ENCODE measurements at places on chromosomes 4 and X.

- no peak for DNase-seq
Observed at GRCh38 chr4:70754990-70755688, 33.4 kb downstream of the RUFY3 start.

- DNase-seq, result no peak
Observed at GRCh38 chr4:80576796-80577195, 241.3 kb downstream of the CFAP299 start.

DNA sequence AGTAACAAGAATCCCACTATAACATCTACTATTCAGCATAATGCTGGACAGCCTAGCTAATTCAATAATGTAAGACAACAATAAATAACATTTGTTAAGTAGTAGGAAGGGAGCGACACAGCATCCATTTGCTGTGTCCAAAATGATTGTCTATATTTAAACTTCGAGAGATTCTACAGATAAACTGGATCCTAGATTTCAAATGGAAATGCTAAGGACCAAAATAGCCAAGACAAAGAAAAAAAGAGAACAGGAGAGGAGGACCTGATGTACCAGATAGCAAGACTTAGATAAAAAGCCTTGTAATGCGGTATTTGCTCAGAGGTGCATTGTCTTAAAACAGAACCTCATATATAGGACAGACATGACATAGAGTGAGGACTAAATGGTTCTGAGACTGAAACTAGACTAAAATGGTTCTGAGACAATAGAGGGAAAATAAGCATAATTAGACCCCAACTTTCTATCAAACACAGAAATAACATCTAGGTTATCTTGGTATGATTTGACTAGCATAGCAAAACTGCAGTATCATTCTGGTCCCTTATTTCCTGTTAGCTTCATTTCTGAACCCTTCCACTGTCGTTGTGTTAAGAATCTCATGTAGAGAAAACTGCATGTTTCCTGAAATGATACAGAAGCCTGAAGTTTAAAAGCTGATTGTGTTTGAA, 3.8 kb downstream of the HPGDS start:
- DNase-seq, result no peak

- no peak for DNase-seq
Observed at GRCh38 chr4:47668810-47669408, 169.0 kb downstream of the CORIN start.

DNA sequence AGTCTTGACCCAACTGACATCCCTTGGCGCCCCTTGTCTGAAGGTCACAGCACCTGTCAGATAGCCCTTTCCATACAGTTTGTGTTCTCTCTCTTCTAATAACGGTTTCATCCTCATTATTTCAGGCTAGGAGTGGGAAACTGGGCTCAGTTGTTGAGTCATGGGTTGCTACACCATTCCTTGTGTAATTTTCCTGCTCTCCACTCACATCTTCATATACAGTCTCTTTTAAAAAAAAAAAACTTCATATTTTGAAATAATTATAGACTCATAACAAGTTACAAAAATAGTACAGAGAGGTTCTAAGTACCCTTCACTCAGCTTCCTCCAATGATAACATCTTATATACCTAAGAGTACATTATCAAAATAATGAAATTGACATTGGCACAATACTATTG, 60.2 kb upstream of the GRPR start:
- no peak for DNase-seq

DNA sequence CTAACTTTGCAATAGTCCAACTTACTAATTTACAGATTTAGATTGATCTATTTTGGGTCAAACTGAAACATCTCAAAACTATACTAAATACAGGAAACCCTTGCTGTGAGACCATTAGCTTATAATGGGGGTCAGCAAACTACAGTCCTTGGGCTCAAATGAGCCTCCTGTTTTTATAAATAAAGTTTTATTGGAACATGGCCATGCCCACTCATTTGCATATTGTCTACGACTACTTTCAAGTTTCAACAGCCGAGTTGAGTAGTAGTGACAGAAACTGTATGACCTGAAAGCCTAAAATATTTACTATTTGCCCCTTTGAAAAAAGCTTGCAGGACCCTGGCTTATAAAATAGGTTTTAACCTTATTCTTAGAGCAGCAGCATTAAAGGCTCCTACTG, 92.4 kb downstream of the C4orf51 start:
- DNase-seq, result no peak

- no peak for DNase-seq
Observed at GRCh38 chr4:69095301-69095731, 958 bp upstream of the UGT2B7 start.

- no peak for DNase-seq
Observed at GRCh38 chrX:70478526-70479245, 34.1 kb downstream of the DLG3 start.

- no peak for DNase-seq
Observed at GRCh38 chr4:13615161-13615560, 12.4 kb downstream of the BOD1L1 start.

DNA sequence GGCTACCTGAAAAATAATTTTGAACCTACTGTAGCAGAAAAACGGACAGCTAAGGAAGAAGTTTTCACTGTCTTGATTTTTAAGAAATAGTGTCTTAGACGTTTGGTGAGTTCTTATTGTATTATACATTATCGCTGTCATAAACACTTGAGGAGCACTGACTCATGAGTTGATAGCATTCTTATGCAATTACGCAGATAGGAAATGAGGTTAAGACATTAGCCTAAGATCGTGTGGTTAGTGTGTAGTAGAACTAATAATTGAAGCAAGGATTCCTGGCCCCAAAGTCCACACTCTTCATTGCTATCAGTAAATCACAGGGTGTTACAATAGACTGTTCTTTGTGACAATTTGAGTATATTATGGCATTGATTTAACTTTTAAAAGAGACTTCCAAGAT, 238.1 kb downstream of the ARAP2 start:
- no peak for DNase-seq

DNA sequence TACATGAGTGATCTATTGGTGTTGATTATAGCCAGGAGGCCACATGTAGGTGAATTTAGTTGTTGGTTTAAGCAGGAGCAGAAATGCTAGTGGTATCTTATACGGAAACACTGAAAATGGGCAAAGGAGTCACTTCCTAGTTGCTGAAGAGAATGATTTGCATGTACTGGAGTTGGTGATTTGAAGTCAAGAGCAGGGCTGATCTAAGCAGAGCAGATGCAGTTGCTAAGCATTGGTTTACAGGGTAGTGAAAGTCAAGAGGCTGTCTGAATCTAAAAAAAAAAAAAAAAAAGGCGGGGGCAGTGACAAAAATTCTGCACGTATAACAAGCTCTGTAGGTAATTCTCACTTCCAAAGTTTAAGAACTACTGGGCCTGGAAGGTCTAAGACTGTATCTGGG, 90.4 kb upstream of the HPRT1 start:
- DNase-seq, result no peak

DNA sequence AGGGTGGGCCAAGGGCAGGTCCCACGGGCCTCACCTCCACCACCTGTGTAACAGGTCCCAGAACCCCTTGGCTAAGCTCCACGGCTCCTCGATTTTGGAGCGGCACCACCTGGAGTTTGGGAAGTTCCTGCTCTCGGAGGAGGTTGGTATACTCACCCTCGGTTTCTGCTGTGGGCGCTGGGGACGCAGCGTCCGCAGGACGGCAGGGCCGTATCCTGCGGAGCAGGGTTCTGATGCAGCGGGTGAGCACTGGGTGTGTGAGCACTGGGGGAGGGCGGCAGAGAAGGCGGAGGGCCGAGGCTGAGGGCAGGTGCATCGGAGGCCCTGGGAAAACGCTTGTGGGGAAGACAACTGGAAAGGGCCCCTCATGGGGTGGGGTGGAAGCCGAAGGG, 11.0 kb downstream of the ATP5ME start:
- DNase-seq, result no peak

DNA sequence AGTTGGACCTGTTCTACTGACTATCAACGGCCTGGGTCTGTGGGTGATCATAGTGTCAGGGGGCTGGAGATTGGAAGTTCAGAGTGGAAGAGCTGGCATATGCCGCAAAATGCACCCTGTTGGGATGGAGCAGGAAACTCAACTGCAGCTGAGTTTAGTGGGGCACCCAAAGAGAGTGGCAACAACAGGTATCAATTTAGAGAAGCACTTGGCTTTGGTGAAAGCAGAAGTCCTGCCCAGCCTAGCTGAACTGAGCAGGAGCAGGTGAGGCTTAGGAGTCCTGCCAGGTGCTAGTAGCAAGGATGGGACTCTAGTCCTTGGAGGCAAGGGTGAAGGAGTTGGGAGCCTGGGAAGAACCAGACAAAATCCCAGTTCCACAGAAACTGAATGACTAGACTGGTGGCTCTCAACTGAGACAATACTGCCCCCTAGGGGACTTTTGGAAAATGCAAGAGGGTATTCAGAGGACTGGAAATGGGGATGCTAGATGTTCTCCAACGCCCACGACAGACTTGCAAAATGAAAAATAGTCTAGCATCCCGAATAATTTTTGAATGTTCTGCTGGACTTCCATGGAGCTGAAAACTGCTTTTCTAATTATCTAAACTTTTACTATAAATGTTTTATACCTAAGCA, 49.4 kb downstream of the RTL9 start:
- DNase-seq, result peak; percentile 3

- DNase-seq, result no peak
Observed at GRCh38 chr4:78092850-78093249, 35.7 kb downstream of the FRAS1 start.

DNA sequence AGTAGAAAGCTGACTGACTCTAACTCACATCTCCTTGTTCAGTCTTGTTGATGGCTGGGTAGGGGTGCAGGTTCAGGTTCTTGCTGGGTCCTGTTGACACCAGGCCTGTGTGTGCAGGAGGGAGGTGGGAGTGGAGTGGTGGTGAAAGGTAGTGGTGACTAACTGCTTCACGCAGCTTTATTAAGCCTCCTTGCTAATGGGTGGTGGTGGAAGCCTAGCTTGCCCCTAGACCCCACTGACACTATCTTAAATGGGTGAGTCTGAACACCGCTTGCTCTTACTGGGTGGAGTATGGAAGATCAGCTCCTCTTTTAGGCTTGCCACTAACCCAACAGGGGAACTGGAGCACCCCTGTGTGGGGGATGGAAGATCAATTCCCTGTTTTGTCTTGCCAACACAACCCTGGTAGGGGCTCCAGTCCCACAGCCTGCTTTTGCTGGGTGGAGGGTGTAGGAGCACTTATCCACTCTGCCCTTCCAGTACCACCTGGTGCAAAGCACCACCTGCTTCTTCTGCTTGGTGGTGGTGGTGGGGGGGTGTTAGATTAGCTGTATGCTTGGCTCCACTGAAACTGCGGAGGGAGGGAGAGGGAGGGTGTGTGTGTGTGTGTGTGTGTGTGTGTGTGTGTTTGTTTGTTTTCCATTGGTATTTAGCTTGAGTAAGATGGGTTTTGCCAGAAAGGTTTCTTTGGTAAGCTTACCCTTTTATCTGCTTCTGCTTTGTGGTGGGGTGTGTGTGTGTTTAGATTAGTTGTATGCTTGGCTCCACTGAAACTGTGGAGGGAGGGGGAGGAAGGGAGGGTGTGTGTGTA, 25.6 kb downstream of the KDM6A start:
- no peak for DNase-seq

DNA sequence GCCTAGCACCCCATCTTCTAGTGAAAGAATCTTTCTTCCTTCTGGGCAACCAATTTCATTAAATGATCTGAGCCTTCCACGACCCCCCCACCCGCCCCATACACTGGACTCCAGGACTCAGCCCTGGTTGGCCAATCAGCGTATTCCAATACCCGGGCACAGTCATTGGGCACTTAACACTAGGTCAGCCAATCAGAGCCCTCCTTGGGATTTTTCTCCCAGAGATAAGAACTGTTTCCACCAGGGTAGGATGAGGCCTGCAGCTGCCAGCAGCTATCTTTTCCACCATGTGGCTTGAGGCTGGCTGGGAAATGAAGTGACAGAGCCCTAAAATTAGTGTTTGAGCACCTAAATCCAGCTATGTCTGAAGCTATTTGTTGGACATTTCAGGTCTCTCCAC, 418.8 kb downstream of the BCOR start:
- no peak for DNase-seq

- no peak for DNase-seq
Observed at GRCh38 chrX:13463608-13464007, 105.8 kb upstream of the EGFL6 start.

DNA sequence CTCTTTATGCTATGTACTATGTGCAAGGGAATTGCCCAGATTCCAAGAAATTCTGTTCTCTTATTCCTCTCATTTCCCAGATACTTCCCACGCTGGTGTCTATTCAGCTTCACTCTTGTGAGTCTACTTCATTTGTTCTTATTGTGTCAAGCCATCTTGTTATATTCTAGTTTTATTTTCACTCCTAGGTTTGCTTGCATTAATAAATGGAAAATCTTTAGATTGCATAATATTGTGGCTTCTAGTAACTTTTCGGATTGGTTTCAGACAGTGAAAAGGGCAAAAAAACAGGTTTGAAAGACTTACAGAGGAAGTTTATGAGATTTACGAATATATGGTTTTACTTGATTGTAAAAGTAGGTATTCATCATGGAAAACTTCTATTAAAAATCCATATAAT, 128.4 kb downstream of the BTC start:
- no peak for DNase-seq

DNA sequence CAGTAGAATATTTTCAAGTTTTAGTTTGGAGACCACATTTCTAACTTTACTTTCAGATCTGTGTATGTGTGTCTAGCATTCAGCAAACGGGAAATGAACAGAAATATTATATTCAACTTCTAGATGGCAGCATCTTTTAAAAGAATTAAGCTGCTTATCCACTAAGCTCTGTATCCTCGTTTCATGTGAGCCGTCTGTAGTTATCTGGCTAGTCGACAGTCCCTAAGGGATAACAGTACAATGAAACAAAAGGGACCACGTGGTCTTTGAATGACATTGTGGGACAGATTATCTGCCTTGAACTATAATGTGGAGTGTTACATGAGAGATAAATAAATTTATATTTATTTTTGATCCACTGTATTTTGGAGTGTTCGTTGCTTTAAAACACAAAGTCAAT, 35.8 kb upstream of the PRSS12 start:
- no peak for DNase-seq

GRCh38 chr4:3674479-3674851, 91.7 kb upstream of the ADRA2C start:
- DNase-seq, result no peak

DNA sequence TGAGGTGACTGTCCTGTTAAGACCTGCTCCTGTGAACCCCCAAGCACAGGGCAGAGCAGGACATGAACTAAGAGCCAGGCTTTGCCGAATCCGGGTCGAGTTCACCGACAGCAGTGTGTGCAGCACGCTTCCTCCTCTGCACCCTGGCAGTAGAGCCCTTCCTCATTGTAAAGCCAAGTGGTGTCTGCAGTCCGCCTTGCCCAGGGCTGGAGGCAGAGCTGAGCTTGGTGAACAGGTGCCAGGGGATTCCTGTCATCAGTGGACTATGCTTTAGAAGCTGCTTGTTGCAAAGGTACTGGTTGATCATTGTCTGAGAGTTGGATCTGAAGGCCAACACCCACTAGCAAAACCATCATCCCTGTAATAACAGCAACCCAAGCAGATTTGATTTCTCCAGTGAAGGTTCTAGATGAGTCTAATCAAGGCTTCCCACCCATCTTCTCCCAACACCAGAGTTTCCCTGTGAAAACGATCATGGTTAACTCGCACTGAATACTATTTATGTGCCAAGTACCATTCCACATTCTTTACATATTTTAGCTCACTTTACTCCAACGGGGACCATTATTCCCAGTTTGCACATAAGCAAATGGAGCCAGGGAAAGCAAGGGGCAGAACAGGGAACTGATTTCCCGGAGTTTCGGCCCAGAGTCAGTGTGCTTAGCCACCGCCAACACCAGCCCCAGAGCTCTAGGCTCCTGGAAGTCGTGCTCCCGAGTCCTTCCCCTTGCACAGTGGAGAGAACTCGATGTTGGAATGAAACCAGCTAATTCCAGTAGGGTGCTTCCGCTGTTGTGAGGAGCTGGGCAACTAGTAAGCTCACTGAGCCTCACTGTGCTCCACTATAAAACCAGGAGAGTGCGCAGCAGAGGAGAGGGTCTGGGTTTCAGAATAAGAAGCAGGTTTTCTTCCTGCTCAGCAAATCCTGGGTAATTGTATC, 1.4 kb upstream of the SLC34A2 start:
- DNase-seq, result no peak
